ENCODE measurements at places on chromosomes 7 and 10. TPM values are rescaled to one million over a fixed set of nuclear protein-coding genes. Genes with fewer than 3 reads are reported as not detected.

The KIF11 gene
- 79.6 TPM for total RNA-seq

The CPVL gene
- total RNA-seq = 0.33 TPM

The CALML3 gene
- total RNA-seq = not detected

The SFTPA1 gene
- not detected for total RNA-seq

The OPN1SW gene
- not detected for total RNA-seq

The LRRD1 gene
- not detected for total RNA-seq

The TACR2 gene
- not detected for total RNA-seq

The FAM25A gene
- total RNA-seq = not detected

The PUS7 gene
- total RNA-seq = 13.1 TPM

The NUTM2E gene
- total RNA-seq = not detected

The HGF gene
- total RNA-seq = not detected

The HMX3 gene
- not detected for total RNA-seq

The PILRA gene
- 1.3 TPM for total RNA-seq

The JCAD gene
- total RNA-seq = 0.16 TPM

The GPR158 gene
- total RNA-seq = not detected

The TPK1 gene
- total RNA-seq = 13.1 TPM

The ACHE gene
- total RNA-seq = not detected

The RSPH10B gene
- not detected for total RNA-seq

The AKR1D1 gene
- total RNA-seq = not detected

The PRKAR2B gene
- total RNA-seq = 1.1 TPM

The LAMB4 gene
- not detected for total RNA-seq

The MPP7 gene
- 1.4 TPM for total RNA-seq

The CPA5 gene
- total RNA-seq = 4.0 TPM

The ZNF32 gene
- 6.5 TPM for total RNA-seq

The EZH2 gene
- total RNA-seq = 106 TPM

The ELAPOR2 gene
- 2.3 TPM for total RNA-seq

The C7orf33 gene
- total RNA-seq = not detected

The LIPM gene
- total RNA-seq = not detected

The DNAJC30 gene
- 9.0 TPM for total RNA-seq

The NKX6-2 gene
- total RNA-seq = not detected

The SMIM30 gene
- 38.1 TPM for total RNA-seq

The TEX47 gene
- total RNA-seq = not detected

The SFTPA2 gene
- not detected for total RNA-seq

The VAX1 gene
- not detected for total RNA-seq

The OR2A1 gene
- not detected for total RNA-seq

The LRRN3 gene
- 82.3 TPM for total RNA-seq

The AGAP6 gene
- total RNA-seq = 23.5 TPM

The PTER gene
- 18.7 TPM for total RNA-seq

The PIP gene
- not detected for total RNA-seq

The SPDYE8 gene
- total RNA-seq = not detected

The VWDE gene
- total RNA-seq = 4.6 TPM

The GIMAP6 gene
- total RNA-seq = 65.0 TPM

The PAX4 gene
- total RNA-seq = not detected

The MKI67 gene
- 333 TPM for total RNA-seq

The NKX2-3 gene
- not detected for total RNA-seq

The MYL7 gene
- total RNA-seq = not detected

The SPDYE2 gene
- 0.29 TPM for total RNA-seq

The GNGT1 gene
- total RNA-seq = not detected

The ELMO1 gene
- 101 TPM for total RNA-seq

The HYAL4 gene
- not detected for total RNA-seq

The ASB10 gene
- not detected for total RNA-seq
